NCI-H69 (cell line): ENCODE measurements at places on chromosomes 2 and 18.

GRCh38 chr18:13361431-13361830 is 142.9 kb downstream of the LDLRAD4 start:
- no peak for DNase-seq

DNA sequence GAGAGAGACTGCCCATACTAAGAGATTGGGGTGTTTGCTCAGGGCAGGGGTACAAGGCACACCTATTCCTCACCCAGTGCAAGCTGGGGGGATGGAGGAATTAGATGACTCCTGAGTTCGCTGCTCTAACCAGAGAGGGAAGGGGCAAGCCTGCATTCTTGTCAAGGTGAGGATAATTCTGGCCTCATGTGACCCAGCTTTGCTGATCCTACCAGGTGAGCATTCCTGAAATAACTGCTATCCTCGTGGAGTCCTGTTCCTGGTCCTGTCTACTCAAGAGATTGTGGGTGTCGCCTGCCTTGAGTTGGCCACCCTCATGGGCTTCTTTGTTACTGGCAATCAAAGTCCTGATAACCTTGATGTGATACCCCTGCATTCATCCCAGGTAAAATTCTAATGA is 206.0 kb downstream of the SPP2 start:
- DNase-seq: no peak

- DNase-seq: peak; percentile 73
These were observed 294.4 kb upstream of the MC4R start for GRCh38 chr18:60667016-60667415.

DNA sequence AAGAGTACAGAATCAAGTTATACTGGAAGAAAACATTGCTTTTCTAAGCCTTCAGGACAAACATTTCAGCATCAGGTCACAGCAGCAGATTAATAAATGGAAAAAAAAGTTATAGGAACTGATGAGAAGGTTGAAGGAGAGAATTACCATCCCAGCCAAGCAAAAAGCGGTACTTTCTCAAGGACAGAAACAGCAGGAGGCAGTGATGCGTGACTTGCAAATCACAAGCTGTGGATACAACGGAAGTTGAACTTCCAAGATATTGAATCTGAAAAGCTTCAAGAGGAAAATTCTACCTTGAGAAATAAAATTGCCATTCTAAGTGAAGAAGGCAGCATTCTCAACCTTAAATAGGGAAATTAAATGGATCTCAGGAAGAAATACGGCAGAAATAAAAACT is 18.5 kb upstream of the SERPINB12 start:
- peak; percentile 31 for DNase-seq

GRCh38 chr18:45851161-45851925 is 25.9 kb downstream of the SIGLEC15 start:
- DNase-seq: no peak

DNA sequence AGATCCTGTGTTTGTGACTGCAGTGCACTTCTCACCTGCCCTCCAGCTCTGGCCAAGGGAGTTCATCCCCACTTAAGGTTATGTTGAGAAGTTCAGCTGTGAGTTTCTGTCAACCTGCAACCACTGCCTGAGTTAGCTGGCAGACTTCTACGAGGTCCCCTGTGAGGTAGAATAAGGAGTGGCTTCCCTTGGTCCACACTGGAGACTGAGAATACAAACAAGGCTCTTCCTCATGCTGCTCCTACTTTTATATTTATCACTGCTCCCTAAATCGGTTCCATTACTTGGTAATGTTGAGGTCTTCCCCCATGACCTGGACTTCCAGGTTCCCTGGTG is 353.2 kb upstream of the CWC22 start:
- DNase-seq: no peak

DNA sequence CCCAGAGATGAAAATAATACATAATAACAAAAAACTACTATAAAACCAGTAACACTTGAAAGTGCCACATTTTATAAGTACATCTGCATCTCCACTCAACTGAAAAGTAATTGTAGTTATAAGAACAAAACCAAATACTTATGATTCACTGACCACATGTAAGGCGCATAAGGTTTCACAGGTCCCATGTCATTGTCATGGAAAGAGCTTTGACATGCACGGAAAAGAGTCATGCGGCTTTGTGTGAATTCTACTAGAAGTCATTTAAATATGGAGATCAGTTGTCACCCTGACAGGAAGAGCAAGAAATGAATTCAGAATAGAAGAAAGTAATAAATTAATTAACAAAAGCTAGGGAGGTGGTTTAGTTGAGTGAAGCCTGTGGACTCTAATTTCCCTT is 459.1 kb downstream of the CDH2 start:
- DNase-seq: no peak

GRCh38 chr2:153811516-153811915 is 60.2 kb upstream of the GALNT13 start:
- DNase-seq: no peak

- DNase-seq: peak; percentile 43
These were observed 69.8 kb downstream of the NFATC1 start for GRCh38 chr18:79465392-79465991.

GRCh38 chr2:173119069-173119807 is 43.6 kb downstream of the MAP3K20 start:
- DNase-seq: peak; percentile 21

- no peak for DNase-seq
These were observed 80.5 kb downstream of the KCNF1 start for GRCh38 chr2:10992023-10992791.

DNA sequence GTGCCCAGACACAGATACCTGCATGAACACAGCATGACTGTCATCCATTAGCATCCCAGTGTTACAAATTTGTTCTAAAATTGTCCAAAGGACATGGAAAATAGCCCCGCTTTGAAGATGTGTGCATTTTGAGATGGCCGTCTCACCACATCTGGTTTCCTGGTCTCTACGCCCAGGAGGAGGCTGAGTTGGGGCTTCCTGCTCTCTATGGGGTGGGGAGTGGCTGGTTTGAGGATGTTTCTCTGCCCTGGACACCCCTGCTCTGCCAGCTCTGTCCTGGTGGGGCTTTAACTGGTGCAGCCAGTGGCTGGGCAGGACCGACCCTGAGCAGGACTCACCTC is 74.6 kb upstream of the SMAD7 start:
- no peak for DNase-seq

- no peak for DNase-seq
These were observed 69.4 kb upstream of the SMAD2 start for GRCh38 chr18:47999801-48000248.

DNA sequence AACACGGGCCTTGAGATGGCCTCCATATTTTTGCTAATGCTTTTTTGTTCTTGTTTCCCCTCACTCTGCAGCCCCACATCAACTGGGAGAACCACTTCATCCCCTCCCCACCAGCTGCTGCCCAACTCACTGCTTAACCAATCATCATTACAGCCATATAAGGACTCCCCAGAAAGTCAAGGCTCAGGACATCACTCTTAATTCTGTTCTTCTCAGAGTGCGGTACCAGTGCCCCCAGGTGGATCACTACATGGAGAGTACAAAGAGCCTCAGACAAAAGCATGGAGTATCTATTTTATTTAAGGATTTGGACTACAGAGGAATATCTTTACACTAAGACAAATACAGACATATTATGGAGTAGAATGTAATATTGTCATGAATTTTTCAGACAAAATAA is 340.6 kb downstream of the PAX3 start:
- DNase-seq: peak; percentile 23

DNA sequence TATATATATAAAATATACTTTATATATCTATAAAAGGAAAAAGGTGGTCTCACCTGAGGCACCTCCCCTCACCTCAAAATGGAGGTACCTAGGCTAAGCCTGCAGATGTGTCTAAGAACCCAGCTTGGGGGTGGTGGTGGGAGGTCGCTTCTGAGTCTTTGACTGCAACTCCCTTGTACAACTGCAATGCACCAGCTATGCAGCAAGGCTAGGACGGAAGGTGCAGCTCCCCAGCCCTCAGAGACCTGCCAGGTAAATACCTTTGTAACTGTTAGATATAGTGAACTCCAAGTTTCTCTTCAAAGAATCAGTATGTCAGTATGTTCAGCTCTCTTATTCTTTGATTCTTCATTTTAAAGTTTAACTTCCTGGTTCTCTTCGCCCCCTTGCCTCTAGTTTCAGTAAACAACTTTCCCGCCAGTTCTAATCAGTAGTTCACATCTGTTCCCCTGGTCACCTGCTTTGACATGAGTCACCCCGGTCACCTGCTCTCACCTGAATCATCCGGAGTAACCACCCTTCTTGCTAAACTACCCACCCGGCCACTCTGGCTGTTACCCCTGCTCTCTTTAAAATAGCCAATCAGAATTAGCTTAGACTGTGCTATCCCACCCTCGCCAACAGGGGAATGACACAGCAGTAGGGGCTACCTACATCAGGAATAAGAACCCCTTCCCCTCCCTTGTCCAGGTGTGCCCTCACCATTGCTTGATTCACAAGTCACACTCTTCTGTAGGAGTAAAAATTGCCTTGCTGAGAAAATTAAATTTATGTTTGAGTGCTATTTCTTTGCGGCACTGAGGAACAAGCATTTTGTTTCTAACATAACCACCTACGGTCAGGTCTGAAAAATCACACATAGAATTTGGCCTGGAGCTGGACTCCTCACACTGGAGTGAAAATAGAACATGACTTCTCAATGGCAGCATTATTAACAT is 24.7 kb upstream of the IMPA2 start:
- no peak for DNase-seq

- DNase-seq: no peak
These were observed 2.6 kb upstream of the RFX8 start for GRCh38 chr2:101477556-101477955.

DNA sequence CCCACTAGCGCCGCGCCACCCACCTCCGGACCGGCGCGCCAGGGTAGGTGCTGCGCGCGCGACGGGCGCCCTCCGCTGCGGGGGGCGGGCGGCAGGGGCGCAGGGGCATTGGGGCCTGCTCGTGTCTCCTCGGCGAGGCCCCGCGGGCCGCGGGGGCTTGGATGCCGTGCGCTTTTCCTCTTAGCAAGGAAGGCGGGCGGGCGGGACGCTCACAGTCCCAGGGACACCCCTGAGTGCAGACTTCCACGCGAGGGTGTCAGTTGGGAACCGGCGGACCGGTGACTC is 748 bp downstream of the TWIST2 start:
- DNase-seq: no peak

DNA sequence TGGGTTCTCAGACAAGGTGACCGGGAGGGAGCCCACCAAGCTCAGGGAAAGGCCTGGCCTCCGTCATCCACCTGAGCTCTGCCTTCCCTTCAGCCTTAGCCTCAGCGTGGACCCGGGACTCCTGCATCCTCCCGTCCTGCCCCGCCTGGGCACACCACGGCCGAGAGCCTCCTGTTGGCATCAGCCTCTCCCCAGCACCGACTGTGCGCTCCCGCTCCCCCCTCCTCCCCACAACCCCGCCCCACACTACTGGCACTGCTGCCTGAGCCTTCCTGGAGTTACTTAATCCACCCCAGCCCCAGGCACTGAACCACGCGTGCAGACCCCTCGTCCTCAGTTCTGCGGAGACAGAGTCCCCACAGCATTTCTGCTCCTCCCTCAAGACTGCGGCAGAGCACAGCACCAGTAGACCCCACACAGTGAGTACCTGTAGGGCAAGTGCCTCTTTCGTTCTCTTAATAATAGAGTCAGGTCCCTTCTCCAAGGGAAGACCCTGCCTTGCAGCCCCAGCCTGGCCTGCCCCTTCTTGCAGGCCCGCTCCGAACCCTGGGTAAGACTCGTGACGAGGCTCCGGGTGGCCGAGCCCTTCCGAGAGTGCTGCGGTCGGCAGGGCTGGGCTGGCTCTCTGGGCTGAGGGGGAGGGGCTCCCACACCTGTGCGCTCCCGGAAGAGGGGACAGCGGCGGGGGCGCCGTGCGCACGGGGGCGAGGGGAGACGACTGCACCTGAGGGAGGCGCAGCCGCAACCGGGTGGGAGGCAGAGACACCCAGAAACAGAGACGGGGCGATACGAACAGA is at the start of gene AMER3:
TSS of gene AMER3 (plus strand) at position 285 of the 797 bp plus-strand sequence. CDS start 6,533 bp downstream, outside the sequence.
- DNase-seq: peak; percentile 72

DNA sequence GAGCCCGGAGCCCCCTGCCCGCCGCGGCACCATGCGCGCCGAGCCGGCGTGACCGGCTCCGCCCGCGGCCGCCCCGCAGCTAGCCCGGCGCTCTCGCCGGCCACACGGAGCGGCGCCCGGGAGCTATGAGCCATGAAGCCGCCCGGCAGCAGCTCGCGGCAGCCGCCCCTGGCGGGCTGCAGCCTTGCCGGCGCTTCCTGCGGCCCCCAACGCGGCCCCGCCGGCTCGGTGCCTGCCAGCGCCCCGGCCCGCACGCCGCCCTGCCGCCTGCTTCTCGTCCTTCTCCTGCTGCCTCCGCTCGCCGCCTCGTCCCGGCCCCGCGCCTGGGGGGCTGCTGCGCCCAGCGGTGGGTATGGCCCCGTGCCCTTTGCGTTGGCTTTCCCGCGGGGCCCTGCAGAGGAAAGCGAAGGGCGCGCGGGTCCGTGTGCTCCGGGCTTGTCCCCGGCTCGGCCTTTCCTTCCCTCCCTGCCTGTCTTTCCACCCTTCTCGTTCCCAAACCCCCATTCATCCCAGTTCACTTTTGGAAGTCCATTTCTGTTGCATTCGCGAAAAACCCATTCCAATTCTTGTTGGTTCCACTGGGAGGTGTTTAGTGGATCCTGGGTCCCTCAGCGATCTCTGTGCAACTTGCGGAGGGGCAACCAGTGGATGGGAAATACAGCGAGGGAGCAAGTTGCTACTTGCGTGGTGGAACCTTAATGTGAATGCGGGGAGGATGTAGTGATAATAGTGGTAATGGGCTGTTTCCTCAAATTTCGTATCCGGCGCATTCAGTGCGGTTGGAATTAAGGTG is 599 bp downstream of the ADAM23 start:
- DNase-seq: peak; percentile 64

DNA sequence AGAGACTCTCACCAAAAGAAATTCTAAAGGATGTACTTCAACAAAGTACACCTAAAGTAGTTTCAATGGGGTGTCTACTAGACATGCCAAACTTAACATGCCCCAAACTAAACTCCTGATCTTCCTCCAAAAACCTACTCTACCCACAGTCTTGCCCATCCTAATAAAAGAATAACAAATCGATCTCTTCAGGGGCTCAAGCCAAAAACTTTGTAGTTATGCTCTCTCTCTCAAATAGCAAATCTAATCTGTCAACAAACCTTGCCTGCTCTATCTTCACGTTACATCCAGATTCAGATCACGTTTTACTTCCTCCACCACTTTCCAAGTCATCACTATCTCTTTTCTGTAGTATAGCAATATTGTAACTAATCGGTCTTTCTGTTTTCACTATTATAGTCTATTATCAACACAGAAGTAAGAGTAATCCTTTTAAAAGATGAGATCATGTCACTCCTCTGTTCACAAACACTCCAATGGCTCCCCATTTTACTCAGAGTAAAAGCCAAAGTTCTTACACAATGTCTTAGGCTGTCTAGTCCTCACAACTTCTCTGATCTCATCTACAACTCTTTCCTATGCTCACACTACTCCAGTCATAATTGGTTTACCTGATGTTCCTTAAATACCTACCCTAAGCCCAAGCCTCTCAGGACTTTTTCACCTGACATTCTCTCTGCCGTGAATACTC is 79.9 kb downstream of the THADA start:
- DNase-seq: no peak

- DNase-seq: no peak
These were observed 151.8 kb downstream of the ZFP36L2 start for GRCh38 chr2:43074592-43075053.

DNA sequence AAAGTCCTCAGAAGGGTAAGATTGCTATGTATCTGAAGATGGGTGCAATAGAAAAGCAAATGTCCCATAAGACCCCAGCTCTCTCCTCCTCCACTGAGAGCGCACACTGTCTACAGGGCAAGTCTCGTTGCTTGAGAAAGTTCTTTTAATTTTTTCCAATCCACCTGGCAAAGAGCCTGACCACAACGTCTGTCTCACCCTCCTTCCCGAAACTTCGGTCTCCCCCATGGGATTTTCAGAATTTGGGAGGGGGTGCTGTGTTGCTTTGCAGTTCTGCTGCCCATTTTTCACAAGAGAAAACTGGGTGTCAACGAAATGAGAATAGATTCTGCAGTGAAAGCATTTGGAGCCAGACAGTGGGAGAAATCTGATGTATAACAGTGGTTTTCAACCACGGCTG is 40.4 kb downstream of the SERTAD2 start:
- no peak for DNase-seq
